Thymus (tissue), 14 donors: ENCODE measurements at places on chromosomes 11 and 22. TPM values are rescaled to one million over a fixed set of nuclear protein-coding genes. Genes with fewer than 3 reads are reported as not detected.

GRCh38 chr11:131940126-131940525 is 569.7 kb downstream of the NTM start:
- no peak for DNase-seq

- no peak for DNase-seq
Measured at GRCh38 chr11:104490182-104490581, 326.2 kb upstream of the PDGFD start.

- no peak for DNase-seq
Measured at GRCh38 chr11:133910101-133910500, 46.7 kb downstream of the IGSF9B start.

Gene RTN4RL2
- 1.4 TPM for polyA plus RNA-seq

Gene RBM4
- polyA plus RNA-seq, result 121 TPM
